Heart right ventricle (tissue), 16 donors: ENCODE measurements at places on chromosomes 11 and 22. TPM values are rescaled to one million over a fixed set of nuclear protein-coding genes. Genes with fewer than 3 reads are reported as not detected.

DNA sequence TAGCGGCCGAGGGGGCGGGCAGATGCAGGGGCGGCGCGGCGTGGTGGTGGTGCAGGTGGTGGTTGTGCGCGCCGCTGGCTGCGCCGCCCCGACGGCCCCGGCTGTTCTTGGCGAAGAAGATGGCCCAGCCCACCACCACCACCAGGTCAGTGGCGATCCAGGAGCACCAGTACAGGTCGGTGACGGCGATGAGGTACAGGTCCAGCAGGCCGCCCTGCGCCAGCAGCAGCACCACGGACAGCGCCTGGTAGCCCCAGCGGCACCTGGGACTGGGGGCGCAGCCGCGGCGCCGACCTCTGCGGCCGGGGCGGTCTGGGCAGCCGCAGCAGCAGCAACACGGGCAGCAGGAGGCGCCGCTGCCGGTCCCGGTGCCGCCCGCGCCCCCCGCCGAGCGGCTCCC is 879 bp downstream of the TMEM121B start:
- no peaks in the 10 kb centered on the region for H3K36me3 ChIP-seq
- H3K4me3 ChIP-seq, result no peak overlapping the region
- H3K27me3 ChIP-seq, result peaks cover 9% of the 10 kb centered on the region
- DNase-seq, result peak; percentile 71

Gene PDGFB
- 14.1 TPM for total RNA-seq

GRCh38 chr11:65107751-65108468 is 3.8 kb upstream of the TM7SF2 start:
- no peak overlapping the region for H3K4me3 ChIP-seq
- no peak for DNase-seq
- H3K27ac ChIP-seq, result no peak overlapping the region
- peaks cover 48% of the 10 kb centered on the region for H3K4me1 ChIP-seq

GRCh38 chr22:36366291-36366708 is 21.5 kb downstream of the MYH9 start:
- no peak for DNase-seq
- peaks cover 100% of the 10 kb centered on the region for H3K4me1 ChIP-seq

GRCh38 chr11:2508793-2509192 is 64.0 kb downstream of the KCNQ1 start:
- peaks cover 41% of the 10 kb centered on the region for H3K4me1 ChIP-seq
- H3K4me3 ChIP-seq, result no peak overlapping the region
- no peaks in the 10 kb centered on the region for H3K27me3 ChIP-seq
- no peaks in the 10 kb centered on the region for H3K36me3 ChIP-seq
- no peak for DNase-seq

- H3K27ac ChIP-seq, result peak overlapping the region; percentile 81
- H3K4me3 ChIP-seq, result no peak overlapping the region
- H3K27me3 ChIP-seq, result no peaks in the 10 kb centered on the region
These were observed 59.5 kb upstream of the PRSS23 start for GRCh38 chr11:86740628-86741483.

- H3K27ac ChIP-seq, result no peak overlapping the region
- DNase-seq, result no peak
- no peak overlapping the region for H3K4me3 ChIP-seq
These were observed 356.3 kb upstream of the CCDC90B start for GRCh38 chr11:83642500-83642899.

GRCh38 chr11:99327066-99327465 is 306.3 kb downstream of the CNTN5 start:
- no peaks in the 10 kb centered on the region for H3K4me1 ChIP-seq
- DNase-seq, result no peak
- H3K36me3 ChIP-seq, result no peaks in the 10 kb centered on the region
- no peaks in the 10 kb centered on the region for H3K27me3 ChIP-seq
- H3K27ac ChIP-seq, result no peak overlapping the region
- H3K4me3 ChIP-seq, result no peak overlapping the region

- H3K4me3 ChIP-seq, result no peak overlapping the region
- peaks cover 89% of the 10 kb centered on the region for H3K36me3 ChIP-seq
- no peak for DNase-seq
- H3K27me3 ChIP-seq, result no peaks in the 10 kb centered on the region
- H3K27ac ChIP-seq, result no peak overlapping the region
- no peaks in the 10 kb centered on the region for H3K4me1 ChIP-seq
These were observed 39.4 kb downstream of the CEP57 start for GRCh38 chr11:95829580-95830259.

GRCh38 chr11:17734986-17735817 is 621 bp downstream of the KCNC1 start:
- H3K36me3 ChIP-seq, result no peaks in the 10 kb centered on the region
- H3K4me3 ChIP-seq, result peak overlapping the region; percentile 50
- peaks cover 20% of the 10 kb centered on the region for H3K4me1 ChIP-seq
- no peak overlapping the region for H3K27ac ChIP-seq
- H3K27me3 ChIP-seq, result peaks cover 87% of the 10 kb centered on the region
- peak; percentile 73 for DNase-seq

- no peak overlapping the region for H3K4me3 ChIP-seq
- no peak for DNase-seq
- no peaks in the 10 kb centered on the region for H3K36me3 ChIP-seq
- H3K27ac ChIP-seq, result no peak overlapping the region
- no peaks in the 10 kb centered on the region for H3K27me3 ChIP-seq
- H3K4me1 ChIP-seq, result peaks cover 29% of the 10 kb centered on the region
These were observed 12.4 kb downstream of the UCP2 start for GRCh38 chr11:73969991-73970800.
